ENCODE measurements at places on chromosomes 11 and 22. TPM values are rescaled to one million over a fixed set of nuclear protein-coding genes. Genes with fewer than 3 reads are reported as not detected.

DNA sequence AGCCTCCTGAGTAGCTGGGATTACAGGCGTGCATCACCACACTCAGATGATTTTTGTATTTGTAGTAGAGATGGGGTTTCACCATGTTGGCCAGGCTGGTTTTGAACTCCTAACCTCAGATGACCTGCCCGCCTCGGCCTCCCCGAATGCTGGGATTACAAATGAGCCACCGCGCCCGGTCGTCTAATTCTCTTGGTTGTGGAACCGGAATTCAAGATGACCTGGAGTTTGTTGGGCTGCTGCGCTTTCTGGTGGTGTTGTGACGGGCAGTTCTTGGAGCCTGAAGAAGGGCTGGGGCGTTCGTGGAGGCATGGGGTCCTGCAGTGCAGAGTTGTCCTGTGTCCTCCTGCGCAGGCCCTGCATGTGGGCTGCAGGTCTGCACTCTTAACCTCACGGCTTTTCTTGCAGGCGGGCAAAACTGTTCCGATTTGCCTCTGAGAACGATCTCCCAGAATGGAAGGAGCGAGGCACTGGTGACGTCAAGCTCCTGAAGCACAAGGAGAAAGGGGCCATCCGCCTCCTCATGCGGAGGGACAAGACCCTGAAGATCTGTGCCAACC is 4.9 kb upstream of the TRMT2A start:
- no peaks in the 10 kb centered on the region for H3K27me3 ChIP-seq
- H3K36me3 ChIP-seq = no peaks in the 10 kb centered on the region
- no peak overlapping the region for H3K27ac ChIP-seq
- no peak for DNase-seq
- H3K4me3 ChIP-seq = no peak overlapping the region
- peaks cover 25% of the 10 kb centered on the region for H3K4me1 ChIP-seq

- peaks cover 52% of the 10 kb centered on the region for H3K4me1 ChIP-seq
- H3K27ac ChIP-seq = peak overlapping the region; percentile 54
- no peak for DNase-seq
- H3K36me3 ChIP-seq = no peaks in the 10 kb centered on the region
- H3K27me3 ChIP-seq = no peaks in the 10 kb centered on the region
Measured at GRCh38 chr11:100740440-100740839, 53.4 kb downstream of the ARHGAP42 start.

GRCh38 chr11:134646561-134646960 is 234.5 kb upstream of the B3GAT1 start:
- H3K27me3 ChIP-seq = peaks cover 91% of the 10 kb centered on the region
- no peaks in the 10 kb centered on the region for H3K4me1 ChIP-seq
- no peak overlapping the region for H3K27ac ChIP-seq

GRCh38 chr22:27220339-27220738 is 563.0 kb downstream of the MIAT start:
- no peak for DNase-seq
- no peak overlapping the region for H3K4me3 ChIP-seq
- H3K36me3 ChIP-seq = no peaks in the 10 kb centered on the region
- no peak overlapping the region for H3K27ac ChIP-seq
- peaks cover 8% of the 10 kb centered on the region for H3K4me1 ChIP-seq

DNA sequence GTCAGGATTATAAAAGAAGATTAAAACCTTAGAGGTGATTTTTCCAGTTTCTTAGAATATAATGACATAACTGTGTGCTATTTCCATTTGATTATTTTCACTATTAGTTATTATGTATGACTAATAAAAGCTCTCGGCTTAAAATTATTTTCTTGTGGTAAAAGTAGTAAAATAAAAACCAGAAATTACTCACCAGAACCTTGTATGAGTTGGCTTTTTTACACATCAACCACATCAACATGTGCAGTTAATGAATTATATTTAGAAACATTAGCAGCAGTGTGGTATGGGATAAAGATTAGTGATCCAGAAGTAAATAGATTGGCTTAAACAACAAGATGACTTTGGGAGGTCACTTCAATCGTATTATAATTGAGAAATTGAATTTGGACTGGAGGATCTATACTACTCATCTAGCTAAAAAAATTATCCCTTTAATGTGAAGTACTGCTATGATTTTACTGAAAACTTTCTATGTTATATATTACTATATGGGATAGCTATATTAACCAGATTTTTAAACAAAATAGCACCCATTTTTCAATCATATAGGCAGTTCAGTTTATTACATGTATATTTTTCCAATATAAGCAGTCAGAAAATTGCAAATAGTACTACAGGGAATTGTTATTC is 2.8 kb upstream of the BCO2 start:
- H3K27ac ChIP-seq = peak overlapping the region; percentile 66
- no peak for DNase-seq
- no peaks in the 10 kb centered on the region for H3K36me3 ChIP-seq
- H3K4me3 ChIP-seq = no peak overlapping the region

- H3K4me3 ChIP-seq = no peak overlapping the region
- H3K4me1 ChIP-seq = no peaks in the 10 kb centered on the region
- H3K27ac ChIP-seq = no peak overlapping the region
- H3K36me3 ChIP-seq = peaks cover 13% of the 10 kb centered on the region
Measured at GRCh38 chr11:103055221-103055890, 36.6 kb downstream of the DCUN1D5 start.

DNA sequence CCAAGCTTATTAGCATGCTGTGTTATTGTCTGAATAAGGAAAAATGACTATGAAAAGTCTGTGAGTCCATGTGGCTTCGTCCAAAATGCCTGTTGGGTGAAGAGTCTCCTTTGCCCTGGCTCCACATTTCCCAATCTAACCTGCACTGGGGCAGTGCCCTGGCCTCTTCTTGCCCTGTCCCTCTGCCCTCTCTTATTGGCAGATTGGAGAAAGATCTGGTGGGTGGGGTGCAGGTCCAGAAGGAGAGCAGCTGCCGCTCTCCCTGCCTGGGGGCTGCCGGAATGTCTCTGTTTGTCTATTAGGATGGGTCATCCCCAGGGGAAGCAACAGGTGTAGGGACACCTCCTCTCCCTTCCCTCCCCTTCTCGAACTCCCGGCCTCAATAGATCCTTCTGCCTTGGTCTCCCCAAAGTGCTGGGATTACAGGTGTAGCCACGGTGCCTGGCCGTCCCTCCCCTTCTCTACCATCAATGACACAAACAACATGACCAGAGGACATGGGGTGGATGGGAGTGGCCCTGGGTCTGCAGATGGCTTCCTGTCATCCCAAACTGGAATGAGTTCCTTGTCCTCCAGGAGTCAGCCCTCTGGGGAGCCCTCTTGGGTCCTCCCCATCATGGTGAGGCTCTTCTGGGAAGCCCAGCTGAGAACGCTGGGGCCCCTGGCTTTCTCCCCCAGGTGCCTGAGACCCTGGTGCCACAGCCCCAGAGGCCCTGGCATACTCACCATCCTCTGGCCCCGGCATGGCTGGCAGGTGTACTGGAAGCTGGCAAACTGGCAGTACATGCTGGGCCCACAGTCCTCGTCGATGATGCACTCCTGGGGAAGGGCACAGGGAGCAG is 40.5 kb downstream of the DKK3 start:
- no peaks in the 10 kb centered on the region for H3K27me3 ChIP-seq
- no peak overlapping the region for H3K27ac ChIP-seq
- DNase-seq = no peak
- no peaks in the 10 kb centered on the region for H3K36me3 ChIP-seq

DNA sequence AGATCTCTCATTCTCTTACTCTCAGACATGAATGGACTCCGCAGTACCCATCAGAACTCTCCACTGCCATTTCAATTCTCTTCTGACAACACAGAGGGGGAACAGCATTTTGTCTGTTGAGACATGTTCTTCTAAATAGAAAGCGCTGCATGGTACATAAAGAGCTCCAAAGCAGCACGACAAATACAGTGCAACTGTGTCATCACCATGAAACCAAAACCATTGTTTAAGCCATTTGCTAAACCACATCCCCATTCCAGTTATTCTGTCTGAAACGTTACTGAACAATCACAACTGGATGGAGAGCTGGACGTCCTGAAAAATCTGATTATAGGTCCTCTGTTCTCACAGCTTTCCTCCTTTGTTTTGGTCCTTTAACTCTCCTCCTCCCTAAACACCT is 17.9 kb upstream of the TENM4 start:
- H3K27ac ChIP-seq = no peak overlapping the region
- no peaks in the 10 kb centered on the region for H3K36me3 ChIP-seq
- no peak overlapping the region for H3K4me3 ChIP-seq
- DNase-seq = no peak
- no peaks in the 10 kb centered on the region for H3K4me1 ChIP-seq
- H3K27me3 ChIP-seq = no peaks in the 10 kb centered on the region

- no peaks in the 10 kb centered on the region for H3K36me3 ChIP-seq
- H3K27ac ChIP-seq = no peak overlapping the region
- H3K4me3 ChIP-seq = no peak overlapping the region
- peaks cover 6% of the 10 kb centered on the region for H3K4me1 ChIP-seq
- H3K27me3 ChIP-seq = no peaks in the 10 kb centered on the region
Measured at GRCh38 chr11:94673386-94673785, 94.8 kb upstream of the AMOTL1 start.

DNA sequence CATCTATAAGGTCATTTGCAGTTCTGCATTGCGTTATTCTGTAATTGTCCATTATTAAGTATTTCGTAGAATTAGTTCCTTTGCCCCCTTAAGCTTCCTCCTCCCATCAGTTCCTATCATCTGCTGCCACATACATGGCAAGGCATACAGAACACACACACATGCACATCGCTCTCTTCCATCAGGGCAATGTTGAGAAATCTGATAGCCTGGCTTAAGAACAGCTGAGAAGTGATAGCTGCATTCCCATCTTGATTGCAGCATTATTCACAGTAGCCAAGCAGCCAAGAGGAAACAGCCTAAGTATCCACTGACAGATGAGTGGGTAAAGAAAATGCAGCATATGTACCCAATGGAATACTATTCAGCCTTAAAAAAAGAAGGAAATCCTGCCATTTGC is 186.8 kb upstream of the CADM1 start:
- H3K27ac ChIP-seq = no peak overlapping the region
- H3K36me3 ChIP-seq = no peaks in the 10 kb centered on the region
- peaks cover 2% of the 10 kb centered on the region for H3K4me1 ChIP-seq
- no peak overlapping the region for H3K4me3 ChIP-seq
- H3K27me3 ChIP-seq = no peaks in the 10 kb centered on the region

DNA sequence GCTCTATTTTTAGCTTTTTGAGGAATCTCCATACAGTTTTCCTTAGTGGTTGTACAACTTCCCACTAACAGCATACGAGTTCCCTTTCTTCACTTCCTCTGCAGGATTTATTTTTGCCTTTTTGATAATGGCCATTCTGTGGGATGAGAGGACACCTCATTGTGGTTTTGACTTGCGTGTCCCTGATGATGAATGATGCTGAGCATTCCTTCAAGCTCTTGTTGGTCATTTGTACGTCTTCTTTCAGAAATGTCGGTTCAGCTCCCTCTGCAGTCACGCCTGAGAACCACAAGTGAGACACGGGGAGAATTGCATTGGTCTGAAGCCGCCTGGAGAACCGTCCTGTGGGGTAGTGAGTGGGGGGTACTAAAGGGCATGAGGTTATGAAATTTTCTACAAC is 2.0 kb upstream of the KRTAP5-10 start:
- H3K27me3 ChIP-seq = peaks cover 23% of the 10 kb centered on the region
- no peaks in the 10 kb centered on the region for H3K4me1 ChIP-seq
- no peaks in the 10 kb centered on the region for H3K36me3 ChIP-seq

GRCh38 chr22:48310740-48311139 is 1516.9 kb downstream of the BRD1 start:
- no peak overlapping the region for H3K27ac ChIP-seq
- H3K27me3 ChIP-seq = no peaks in the 10 kb centered on the region
- H3K4me1 ChIP-seq = no peaks in the 10 kb centered on the region
- no peaks in the 10 kb centered on the region for H3K36me3 ChIP-seq
- DNase-seq = no peak

DNA sequence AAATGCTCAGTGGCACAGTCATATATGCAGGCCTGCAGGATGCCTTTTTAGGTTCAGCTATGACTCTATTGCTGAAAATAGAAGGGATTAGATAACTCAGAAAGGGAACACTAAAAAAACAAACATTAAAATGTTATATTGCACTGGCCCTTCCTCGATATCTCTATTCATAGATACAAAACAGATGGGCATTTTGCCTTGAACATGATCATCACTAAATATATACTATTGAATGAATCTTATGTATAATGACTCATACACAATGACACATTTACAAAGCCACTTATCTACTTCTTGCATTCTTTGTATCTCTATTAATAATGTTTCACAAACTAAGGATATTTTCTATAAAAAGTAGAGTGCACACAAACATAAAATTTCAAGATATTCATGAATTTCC is 2352.8 kb upstream of the RAG2 start:
- H3K27ac ChIP-seq = no peak overlapping the region
- H3K36me3 ChIP-seq = no peaks in the 10 kb centered on the region
- no peak for DNase-seq
- no peaks in the 10 kb centered on the region for H3K4me1 ChIP-seq

DNA sequence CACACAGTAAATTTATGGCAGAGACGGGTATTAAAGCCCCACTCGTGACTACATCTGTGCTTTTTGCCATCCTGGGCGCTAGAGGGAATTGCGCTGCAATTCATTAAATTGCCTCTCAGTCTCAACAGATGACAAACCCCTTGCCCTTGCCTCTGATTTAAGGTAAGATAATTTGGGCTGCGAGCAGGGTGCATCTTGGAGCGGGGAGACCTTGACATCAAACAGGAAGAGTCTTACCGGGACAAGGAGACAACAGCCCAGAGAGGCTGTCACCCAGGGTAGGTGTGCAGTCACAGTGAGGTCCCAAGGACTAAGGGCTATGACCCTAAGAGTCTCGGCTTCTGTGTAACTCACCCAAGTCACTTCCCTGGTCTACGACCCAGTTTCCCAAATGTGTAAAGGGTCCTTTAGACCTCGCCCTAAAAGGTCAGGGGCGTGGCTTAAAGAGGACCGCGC is 449 bp upstream of the TOM1 start:
- H3K27ac ChIP-seq = peak overlapping the region; percentile 97
- peaks cover 22% of the 10 kb centered on the region for H3K36me3 ChIP-seq
- no peaks in the 10 kb centered on the region for H3K27me3 ChIP-seq
- H3K4me1 ChIP-seq = peaks cover 20% of the 10 kb centered on the region
- DNase-seq = no peak

DNA sequence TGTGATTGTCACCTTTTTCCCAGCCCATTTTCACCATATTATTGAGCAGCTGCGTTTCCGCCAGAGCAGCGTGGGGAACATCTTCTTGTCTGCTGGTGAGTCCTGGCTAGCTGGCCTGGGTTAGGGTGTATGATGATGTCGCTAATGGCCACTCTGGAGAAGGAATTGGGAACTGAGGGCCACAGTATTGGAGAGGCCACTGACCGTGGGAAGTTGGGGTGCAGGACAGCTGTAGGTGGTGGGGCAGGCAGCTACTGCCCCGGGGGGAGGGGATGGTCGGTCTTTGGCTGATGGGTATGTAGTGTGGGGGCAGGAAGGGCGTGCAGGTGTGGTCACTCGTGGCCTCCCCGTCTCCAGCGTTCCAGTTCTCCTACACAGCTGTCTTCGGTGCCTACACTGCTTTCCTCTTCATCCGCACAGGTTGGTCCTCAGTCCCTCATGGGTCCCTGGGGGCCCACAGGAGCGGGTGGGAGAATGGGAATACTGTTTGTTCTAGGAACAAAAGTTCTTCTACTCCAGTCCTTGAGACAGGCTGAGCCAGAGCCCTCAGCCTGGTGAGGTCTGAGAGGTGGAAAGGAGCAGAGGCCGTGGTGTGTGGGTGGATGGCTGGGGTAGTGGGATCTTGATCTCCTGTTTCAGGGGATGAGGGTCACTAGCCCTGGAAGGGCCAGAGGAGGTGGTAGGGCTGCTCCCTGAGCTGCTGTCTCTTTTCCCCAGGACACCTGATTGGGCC is 2.1 kb downstream of the RCE1 start:
- no peak overlapping the region for H3K4me3 ChIP-seq
- no peak overlapping the region for H3K27ac ChIP-seq
- peaks cover 7% of the 10 kb centered on the region for H3K4me1 ChIP-seq
- no peaks in the 10 kb centered on the region for H3K27me3 ChIP-seq
- no peaks in the 10 kb centered on the region for H3K36me3 ChIP-seq

The SLC16A8 gene
- not detected for polyA plus RNA-seq

The CARD10 gene
- 7.8 TPM for polyA plus RNA-seq

The C11orf91 gene
- not detected for polyA plus RNA-seq

The VSIG10L2 gene
- polyA plus RNA-seq = 0.12 TPM

All from heart left ventricle (tissue), 16 donors.